ENCODE measurements at places on chromosomes 5 and 9.

DNA sequence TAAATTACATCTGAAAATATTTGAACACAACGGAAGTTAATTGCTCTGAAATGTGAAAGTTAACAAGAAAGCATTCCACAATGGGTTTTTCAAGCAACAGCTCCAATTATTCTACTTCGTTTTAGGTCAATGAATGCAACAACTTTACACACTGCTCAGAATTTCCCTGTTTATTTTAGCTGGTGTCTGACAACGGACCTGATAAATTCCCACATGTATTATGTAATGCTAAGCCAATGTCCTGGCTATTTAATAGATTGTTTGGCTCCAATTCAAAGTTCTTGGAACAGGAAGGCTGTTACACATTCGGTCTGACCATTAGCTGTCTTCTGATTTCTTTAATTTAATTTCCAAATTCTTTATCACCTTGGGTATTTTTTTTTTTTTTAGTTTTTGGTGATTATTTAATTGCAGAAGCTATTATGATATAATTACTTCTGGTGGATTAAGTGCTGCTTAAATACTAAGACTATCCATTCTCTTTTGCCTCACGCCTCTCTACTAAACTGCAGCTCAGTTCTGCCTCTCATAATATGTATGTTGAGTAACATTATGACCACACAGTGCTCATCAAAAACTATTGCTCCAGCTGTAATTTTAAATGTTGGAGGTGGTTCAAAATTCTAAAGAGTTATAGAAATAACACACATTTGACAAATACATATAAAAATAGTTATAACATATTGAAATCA is 57.9 kb downstream of the MEF2C start:
- no peak for DNase-seq

GRCh38 chr5:16178745-16179372 is 732 bp downstream of the MARCHF11 start:
- DNase-seq = no peak

DNA sequence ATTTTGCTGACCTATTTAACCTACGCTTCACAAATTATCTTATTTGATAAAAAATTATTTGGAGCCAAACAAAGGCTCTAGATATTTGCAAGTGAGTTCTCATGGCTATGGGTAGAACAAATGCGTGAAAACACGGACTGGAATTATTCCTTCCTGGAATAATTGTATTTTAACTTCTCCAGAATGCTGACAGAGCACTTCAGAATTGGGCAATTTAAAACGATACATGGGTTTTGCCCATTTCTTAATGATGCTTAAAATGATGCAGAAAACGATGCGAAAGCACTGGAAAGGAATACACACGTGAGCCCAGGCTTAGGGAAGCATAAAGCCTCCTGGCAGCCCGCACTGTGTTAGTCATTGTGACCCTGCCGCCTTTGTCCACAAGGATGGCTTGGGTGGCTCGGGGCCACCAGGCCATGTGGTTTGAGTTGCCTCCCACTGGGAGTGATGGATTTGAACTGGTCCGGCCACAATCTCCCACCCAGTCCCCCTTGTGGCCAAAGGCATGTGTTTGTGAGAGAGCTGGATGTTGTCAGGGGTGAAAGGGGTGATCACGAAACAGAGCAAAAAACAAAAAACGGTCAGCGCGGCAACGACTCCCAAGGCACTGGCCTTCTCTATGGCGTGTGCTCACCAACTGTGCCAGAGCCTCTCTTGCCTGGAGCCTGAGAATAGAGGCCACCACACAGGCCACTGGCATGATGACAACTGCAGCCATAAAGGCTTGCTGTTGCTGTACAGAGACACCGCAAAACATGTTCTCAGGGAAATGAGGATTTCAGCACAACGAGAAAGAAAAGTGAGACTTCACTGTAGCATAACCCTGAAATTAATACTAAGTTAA is 234.2 kb upstream of the ADAMTS16 start:
- DNase-seq = no peak

DNA sequence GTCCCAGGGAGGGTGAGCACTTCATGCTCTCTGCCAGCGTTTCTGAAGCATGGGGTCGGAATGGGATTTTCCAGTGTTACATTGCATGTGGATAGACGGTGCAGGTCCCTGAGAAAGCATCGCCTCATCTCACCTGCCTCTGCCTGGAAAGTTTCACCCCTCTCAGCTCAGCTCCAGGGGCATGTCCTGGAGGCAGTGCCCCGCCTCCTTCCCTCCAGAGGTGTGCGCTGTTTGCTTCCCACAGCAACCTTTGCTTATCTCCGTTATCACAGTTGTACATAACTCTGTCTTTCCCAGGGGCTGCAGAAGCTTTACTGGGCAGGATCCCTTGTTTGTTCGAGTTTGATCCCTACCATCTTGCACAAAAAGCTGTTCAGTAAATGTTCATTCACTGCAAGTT is 10.7 kb upstream of the CREBRF start:
- no peak for DNase-seq

DNA sequence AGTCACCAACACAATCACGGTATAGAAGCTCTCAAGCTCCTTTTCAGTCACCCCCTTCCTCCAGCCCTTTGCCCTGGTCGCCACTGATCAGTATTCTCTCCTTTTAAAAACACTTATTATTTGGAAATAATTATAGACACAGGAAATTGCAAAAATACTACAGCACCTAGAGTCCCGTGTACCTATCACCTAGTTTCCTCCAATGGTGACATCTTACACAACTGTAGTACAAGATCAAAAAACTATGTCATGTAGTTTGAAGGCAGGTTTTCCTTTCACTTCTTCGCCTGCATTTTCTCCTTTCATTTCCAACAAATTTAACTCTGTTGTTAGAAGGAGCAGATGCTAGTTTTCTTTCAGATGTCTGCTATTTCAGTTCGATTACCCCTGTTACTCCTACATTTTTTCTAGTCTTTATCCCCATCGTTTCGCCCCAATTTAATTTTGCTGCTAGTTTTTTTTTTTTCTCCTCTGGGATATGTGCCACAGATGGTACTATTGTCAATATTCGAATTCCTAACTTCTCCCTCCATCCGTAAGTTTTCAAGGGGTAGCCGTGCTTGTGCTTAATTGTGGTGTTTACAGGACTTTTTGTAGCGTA is 612 bp upstream of the ATG10 start:
- DNase-seq = no peak

DNA sequence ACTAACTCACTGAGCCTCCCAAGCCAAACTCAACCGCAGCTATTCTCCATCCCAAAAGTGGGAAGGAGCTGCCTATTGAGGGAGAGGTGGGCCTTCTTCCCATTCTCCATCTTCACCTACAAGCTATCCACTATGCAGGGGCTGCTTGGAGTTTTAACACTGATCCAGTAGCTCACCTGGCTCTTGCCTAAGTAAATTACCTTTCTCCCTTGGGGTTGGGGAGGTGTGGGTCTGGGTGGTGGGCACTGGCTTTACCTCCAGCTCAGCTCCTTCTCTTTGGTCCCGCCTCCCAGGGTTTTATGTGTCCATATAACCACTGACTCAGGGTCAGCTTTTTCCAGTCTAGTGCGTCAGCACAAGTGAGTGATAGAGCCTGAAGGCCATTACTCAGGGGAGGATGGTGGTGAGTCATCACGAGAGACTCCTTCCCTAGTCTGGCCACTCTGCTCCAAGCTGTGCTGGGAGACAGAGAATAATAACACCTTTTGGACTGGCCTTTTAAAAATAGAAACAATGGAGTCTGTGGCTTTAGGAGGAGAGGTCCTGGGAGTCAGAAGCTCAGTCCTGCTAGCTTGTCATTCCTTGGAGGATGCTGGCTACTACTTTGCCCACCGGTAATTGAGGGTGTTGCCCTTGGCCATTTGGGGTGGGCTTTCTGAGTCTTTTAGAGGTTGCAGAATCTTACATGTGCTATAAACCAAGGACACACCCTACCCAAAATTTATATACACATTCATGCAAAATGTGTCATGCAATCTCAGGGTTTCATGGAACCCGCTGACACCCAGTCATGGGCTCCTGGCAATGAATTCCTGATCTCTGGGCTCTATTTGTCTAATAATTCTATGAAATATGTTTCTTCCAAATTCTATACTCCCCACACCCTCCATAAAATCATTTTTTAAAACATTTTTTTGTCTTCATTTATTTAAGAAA is 35.6 kb upstream of the ATP6V1G1 start:
- no peak for DNase-seq
